ENCODE measurements at places on chromosomes 16 and 17. TPM values are rescaled to one million over a fixed set of nuclear protein-coding genes. Genes with fewer than 3 reads are reported as not detected.

Gene NPIPB13
- total RNA-seq = 0.29 TPM

DNA sequence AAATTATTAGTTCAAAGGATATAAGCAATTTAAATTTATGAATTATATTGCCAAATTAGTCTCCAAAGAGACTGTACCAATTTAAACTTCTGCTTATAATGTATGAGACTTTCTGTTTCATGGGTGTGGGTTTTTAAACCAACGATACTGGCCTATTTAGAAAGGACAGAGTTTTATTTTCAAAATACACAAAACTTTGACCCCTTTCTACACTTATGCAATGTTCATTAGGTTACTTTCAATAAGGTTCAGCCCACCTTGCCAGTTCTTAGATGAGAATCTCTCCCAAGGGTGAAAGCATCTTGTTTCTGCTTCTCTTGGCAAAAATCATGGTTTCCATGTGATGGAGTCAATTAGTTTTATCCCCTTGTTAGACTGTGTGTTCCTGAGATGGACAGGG is 84.7 kb downstream of the MYO1D start:
- no peak overlapping the region for H3K27ac ChIP-seq
- H3K27me3 ChIP-seq = no peaks in the 10 kb centered on the region
- H3K36me3 ChIP-seq = no peaks in the 10 kb centered on the region

DNA sequence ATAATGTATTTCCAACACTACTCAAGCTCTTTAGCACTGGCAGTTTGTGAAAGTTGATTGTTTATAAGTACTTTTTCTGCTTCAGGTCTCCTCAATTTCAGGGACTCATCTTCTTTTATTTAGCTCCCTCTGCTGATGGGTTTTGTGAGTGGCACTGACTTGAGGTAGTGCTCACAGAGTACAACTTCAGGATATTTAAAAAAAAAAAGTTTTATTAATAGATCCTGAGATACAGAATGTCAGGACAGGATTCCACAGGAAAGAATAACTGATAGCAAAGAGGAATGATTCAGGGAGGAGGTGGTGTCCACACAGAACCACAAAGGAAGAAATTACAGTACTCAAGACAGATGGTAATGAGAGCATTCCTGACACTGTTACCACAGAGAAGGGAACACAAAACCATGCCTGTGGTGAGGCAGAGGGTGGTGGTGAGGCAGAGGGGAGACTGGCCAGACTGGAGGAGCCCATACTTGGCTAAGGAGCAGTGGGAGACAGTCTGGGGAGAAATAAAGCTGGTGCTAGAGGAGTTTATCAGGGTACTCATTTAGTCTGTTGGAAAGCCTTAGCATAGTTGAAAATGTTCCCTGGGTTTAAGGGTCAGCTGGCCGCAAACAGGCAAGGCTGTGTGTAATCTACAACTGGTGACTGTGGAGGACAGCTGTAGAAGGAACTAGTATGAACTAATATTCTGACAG is 63.7 kb downstream of the SPAG9 start:
- peak; percentile 84 for DNase-seq
- no peak overlapping the region for H3K4me3 ChIP-seq
- peak overlapping the region; percentile 35 for H3K27ac ChIP-seq
- H3K4me1 ChIP-seq = peaks cover 35% of the 10 kb centered on the region

Gene NPEPPS
- total RNA-seq = 112 TPM

- H3K27ac ChIP-seq = peak overlapping the region; percentile 77
- peaks cover 19% of the 10 kb centered on the region for H3K4me1 ChIP-seq
- peaks cover 4% of the 10 kb centered on the region for H3K36me3 ChIP-seq
- H3K4me3 ChIP-seq = peak overlapping the region; percentile 9
- no peaks in the 10 kb centered on the region for H3K27me3 ChIP-seq
Observed at GRCh38 chr16:70476272-70477020, 22.1 kb downstream of the FCSK start.

GRCh38 chr17:51128076-51128475 is 7.4 kb upstream of the SPAG9 start:
- H3K27me3 ChIP-seq = no peaks in the 10 kb centered on the region
- no peak overlapping the region for H3K4me3 ChIP-seq
- DNase-seq = no peak
- no peaks in the 10 kb centered on the region for H3K36me3 ChIP-seq
- H3K27ac ChIP-seq = no peak overlapping the region

DNA sequence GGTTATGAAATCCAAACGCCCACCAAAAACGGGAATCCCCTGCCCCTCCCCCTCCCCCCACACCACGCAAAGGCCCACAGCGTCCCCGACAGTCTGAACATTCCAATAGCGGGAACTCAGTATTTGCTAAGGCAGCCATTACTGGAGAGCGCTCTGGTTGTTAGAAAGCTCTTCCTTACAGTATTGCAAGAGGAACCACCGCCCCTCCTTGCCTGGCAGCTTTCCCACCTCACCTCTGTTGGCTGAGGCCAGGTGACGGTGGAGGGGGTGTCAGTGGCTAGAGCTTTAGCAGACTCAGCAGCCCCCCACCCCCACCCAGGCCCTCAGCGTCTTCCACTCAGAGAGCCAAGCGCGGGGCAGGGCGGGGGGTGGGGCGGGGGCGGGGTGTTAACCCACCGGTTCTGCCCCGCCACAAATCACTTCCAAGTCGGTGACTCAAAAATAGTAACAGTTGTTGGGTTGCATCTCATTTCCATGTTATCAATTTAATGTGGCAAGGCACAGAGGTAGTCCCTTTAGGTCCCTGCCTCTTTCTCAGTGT is 2.2 kb upstream of the PLEKHH3 start:
- peaks cover 48% of the 10 kb centered on the region for H3K4me1 ChIP-seq
- no peaks in the 10 kb centered on the region for H3K36me3 ChIP-seq
- peak overlapping the region; percentile 89 for H3K27ac ChIP-seq
- peak overlapping the region; percentile 63 for H3K4me3 ChIP-seq
- H3K27me3 ChIP-seq = no peaks in the 10 kb centered on the region

- H3K4me3 ChIP-seq = peak overlapping the region; percentile 70
- peak overlapping the region; percentile 37 for H3K27ac ChIP-seq
- no peaks in the 10 kb centered on the region for H3K27me3 ChIP-seq
Observed at GRCh38 chr17:56779898-56780777, 53.6 kb downstream of the C17orf67 start.

Gene USP6
- total RNA-seq = not detected

Gene PAQR4
- total RNA-seq = 45.0 TPM

DNA sequence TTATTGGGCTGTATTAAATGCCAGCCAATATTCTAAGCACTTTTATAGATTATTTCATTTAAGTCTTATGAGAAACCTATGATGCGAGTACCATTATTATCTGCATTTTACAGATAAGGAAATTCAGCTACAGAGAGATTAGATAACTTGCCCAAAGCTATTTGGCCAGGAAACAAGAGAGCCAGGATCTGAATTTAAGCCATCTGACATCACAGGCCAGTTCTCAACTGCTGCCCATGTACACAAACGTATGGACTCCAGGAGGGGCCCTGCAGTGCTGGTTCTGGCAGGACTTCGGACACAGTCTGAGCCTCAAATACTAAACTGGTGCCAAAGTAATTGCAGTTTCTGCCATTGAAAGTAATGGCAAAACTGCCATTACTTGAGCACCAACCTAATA is 40.2 kb downstream of the CPPED1 start:
- H3K4me1 ChIP-seq = no peaks in the 10 kb centered on the region
- no peak overlapping the region for H3K27ac ChIP-seq
- H3K4me3 ChIP-seq = no peak overlapping the region
- H3K36me3 ChIP-seq = no peaks in the 10 kb centered on the region

DNA sequence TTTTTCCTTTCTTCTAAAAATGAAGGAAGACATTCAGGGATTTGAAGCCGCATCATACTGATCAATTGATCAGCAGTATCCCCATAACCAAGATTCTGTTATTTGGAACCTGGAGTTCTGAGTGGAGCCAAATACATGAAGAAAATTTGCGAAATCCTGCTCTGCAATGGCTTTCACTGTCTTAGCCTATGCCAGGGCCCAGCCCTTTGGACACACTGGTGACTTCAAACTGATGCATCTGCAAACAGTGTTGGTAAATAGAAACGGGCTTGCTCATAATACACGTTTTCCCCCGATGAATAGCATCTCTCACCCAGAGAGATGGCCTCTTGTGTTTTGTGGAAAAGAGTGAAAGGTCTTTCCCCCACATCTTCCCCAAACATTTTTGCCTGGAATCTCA is 87.6 kb upstream of the TOX3 start:
- no peak for DNase-seq
- H3K27me3 ChIP-seq = no peaks in the 10 kb centered on the region
- H3K27ac ChIP-seq = no peak overlapping the region
- no peak overlapping the region for H3K4me3 ChIP-seq
- no peaks in the 10 kb centered on the region for H3K4me1 ChIP-seq

DNA sequence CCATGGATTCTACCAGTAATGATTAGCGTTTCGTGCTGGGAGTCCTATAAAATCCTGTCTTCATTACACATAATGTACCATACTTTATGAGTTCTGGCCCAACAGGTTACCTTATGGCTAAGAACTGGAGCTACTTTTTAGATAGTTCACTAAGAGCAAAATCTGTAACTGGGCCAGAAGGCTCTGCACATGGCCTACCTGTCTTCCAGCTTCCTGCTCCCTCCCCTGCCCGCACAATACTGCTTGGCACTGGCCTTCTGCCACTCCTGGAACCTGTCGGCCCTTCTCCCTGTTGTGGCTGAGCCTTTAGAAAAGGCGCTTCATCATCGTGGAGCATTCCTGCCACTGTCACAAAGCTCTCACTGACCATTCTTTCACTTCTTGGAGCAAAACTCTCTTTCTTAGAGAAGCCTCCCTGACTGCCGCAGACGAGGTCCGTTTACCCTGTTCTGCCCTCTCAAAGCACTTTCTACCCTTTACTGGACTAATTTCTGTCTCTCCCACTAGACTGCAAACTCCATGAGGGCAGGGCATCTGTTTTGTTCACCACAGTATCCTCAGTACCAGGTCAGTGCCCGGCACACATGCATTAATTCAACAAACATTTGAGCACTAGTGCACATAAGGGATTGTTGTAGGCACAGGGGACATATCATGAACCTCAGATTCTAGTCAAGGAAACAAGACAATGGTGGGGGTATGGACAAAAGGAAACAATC is 116.5 kb downstream of the PARN start:
- H3K27ac ChIP-seq = no peak overlapping the region
- no peaks in the 10 kb centered on the region for H3K27me3 ChIP-seq
- H3K4me1 ChIP-seq = peaks cover 20% of the 10 kb centered on the region
- no peak overlapping the region for H3K4me3 ChIP-seq
- no peaks in the 10 kb centered on the region for H3K36me3 ChIP-seq
- DNase-seq = no peak

DNA sequence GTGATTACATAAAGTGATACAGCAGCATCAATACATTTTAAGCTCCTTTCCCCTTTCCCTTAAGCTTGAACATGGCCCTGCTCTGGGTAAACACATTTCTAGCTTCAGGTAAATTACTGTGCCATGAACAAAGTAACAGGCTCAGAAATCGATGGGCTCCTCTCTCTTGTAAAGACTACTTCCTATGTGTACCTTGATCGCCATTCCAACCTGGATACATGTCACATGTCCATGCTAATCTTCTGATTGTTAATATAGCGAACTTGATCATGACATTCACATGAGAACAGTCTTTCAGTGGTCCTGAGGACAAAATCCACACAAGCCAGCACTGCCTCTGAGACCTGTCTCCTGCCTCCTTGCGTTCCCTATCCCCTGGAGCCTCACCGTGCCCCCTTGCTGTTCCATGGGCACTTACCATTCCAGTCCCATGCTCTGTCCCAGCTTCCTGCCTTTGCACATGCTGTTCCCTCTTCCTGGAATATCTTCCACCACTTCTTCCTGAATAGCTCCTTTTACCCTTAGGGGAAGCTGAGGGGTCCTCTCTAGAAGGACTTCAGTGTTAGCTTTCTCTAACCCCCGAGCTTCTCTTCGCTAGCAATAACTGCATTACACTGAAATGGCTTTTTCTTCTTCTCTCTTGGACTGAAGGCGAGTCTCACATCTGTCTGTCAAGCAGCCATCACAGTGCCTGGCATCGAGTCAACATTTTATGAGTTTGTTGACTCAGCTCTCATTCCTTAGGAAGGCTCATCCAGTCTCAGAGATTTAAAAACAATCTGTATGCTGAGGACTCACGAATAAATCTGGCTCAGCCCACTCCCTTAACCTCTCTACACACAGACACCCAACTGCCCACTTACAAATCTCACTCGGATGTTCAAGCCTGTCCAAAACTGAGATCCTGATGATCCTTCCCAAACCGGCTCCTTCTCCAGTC is 93.3 kb downstream of the ASIC2 start:
- H3K27me3 ChIP-seq = peaks cover 4% of the 10 kb centered on the region
- peak; percentile 76 for DNase-seq
- no peak overlapping the region for H3K4me3 ChIP-seq
- H3K36me3 ChIP-seq = no peaks in the 10 kb centered on the region
- peaks cover 5% of the 10 kb centered on the region for H3K4me1 ChIP-seq
- H3K27ac ChIP-seq = no peak overlapping the region

GRCh38 chr17:37131669-37132611 is 183.2 kb downstream of the AATF start:
- no peaks in the 10 kb centered on the region for H3K27me3 ChIP-seq
- no peak overlapping the region for H3K4me3 ChIP-seq
- peaks cover 6% of the 10 kb centered on the region for H3K36me3 ChIP-seq

- peak overlapping the region; percentile 77 for H3K27ac ChIP-seq
- H3K27me3 ChIP-seq = no peaks in the 10 kb centered on the region
- peaks cover 8% of the 10 kb centered on the region for H3K36me3 ChIP-seq
Observed at GRCh38 chr16:48366165-48367093, 18.8 kb downstream of the SIAH1 start.

- no peak for DNase-seq
- H3K27me3 ChIP-seq = no peaks in the 10 kb centered on the region
- H3K36me3 ChIP-seq = no peaks in the 10 kb centered on the region
- H3K27ac ChIP-seq = no peak overlapping the region
Observed at GRCh38 chr16:50449800-50450199, 81.0 kb upstream of the BRD7 start.

DNA sequence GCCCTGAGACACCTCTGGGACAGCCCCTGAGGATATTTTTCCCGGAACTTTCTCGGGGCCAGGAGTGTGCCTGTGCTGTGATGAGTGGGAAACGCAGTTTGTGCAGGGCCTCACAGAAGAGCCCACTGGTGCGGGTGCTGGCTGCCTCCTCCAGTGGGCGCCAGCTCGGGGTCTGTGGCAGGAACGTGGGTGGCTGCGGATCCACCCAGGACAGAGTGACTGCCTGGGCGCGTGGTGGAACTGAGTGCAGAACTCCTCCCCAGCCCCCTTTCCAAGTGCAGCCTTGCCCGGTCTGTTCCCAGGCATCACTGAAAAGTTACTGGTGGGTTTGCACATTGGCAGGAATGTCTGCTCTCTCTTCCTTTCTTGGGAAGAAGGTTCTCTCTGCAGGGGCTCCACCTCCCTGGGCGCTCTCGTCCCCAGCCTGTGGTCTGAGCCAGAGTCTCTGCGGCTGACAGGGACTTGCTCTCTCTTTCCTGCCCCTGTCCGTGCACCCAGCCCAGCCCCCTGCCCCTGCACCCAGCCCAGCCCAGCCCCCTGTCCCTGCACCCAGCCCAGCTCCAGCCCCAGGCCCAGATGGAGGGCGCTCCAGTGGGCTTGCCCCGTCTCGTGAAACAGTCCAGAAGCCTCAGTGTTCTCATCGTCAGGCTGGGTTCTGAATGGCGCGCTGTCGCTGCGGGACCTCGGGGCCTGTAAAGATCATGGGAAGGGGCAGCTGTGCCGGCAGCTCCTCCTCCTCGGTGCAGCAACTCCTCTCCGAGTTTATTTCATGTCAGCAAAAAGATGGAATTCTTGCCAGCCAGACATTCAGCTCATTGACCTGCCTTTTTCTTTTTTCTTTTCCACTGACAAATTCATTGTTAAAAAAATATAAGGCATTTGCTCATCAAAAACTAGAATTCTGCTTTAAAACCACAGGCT is 117.5 kb downstream of the BANP start:
- no peaks in the 10 kb centered on the region for H3K27me3 ChIP-seq
- no peaks in the 10 kb centered on the region for H3K36me3 ChIP-seq
- H3K27ac ChIP-seq = no peak overlapping the region

GRCh38 chr16:8986111-8986510 is 22.4 kb upstream of the USP7 start:
- H3K27me3 ChIP-seq = no peaks in the 10 kb centered on the region
- no peak overlapping the region for H3K4me3 ChIP-seq
- no peak for DNase-seq
- no peaks in the 10 kb centered on the region for H3K36me3 ChIP-seq
- no peak overlapping the region for H3K27ac ChIP-seq

Measured in PC-3 (cell line).